ENCODE measurements at places on chromosomes 2 and 18. TPM values are rescaled to one million over a fixed set of nuclear protein-coding genes. Genes with fewer than 3 reads are reported as not detected.

COLEC12 gene
- total RNA-seq = 3.3 TPM

TNFRSF11A gene
- total RNA-seq = 64.6 TPM

GRCh38 chr2:18106841-18107240 is 228.4 kb downstream of the KCNS3 start:
- no peak for DNase-seq

GRCh38 chr2:71831193-71831577 is 316.5 kb downstream of the CYP26B1 start:
- no peak for DNase-seq

- DNase-seq = no peak
Measured at GRCh38 chr2:204228169-204228886, 291.8 kb downstream of the ICOS start.

DNA sequence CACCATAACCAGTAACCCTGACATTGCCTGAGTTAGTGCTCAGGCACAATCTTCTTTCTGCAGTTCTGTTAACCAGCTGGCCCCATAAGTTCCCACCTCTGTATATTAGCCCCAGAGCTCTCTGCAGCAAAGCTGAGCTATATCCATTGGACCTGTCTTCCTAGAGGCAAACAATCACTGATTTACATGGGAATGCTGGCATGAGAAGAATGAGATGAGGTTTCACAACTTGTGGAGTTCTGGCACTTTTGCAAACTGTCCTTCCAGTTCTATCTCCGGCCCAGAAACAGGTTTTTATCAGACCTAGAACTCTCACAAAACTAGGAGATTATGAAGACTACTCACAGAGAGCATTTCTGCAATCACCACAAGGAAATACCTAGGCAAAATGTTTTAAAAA is 7.9 kb upstream of the CCBE1 start:
- DNase-seq = no peak

GRCh38 chr2:196390243-196391148 is 219.1 kb upstream of the STK17B start:
- DNase-seq = no peak

GRCh38 chr2:181022652-181023051 is 42.2 kb downstream of the UBE2E3 start:
- DNase-seq = no peak
